Uterus (tissue), 4 donors: ENCODE measurements at places on chromosomes 6 and 20. TPM values are rescaled to one million over a fixed set of nuclear protein-coding genes. Genes with fewer than 3 reads are reported as not detected.

The PROCR gene
- 96.2 TPM for total RNA-seq

The STMND1 gene
- not detected for total RNA-seq

The MEI4 gene
- not detected for total RNA-seq

The TAAR6 gene
- total RNA-seq, result not detected

The SRSF3 gene
- 239 TPM for total RNA-seq

The BTN1A1 gene
- total RNA-seq, result not detected

The SNTA1 gene
- total RNA-seq, result 12.3 TPM

The TAP1 gene
- total RNA-seq, result 62.2 TPM

The NT5E gene
- total RNA-seq, result 23.5 TPM

The PTPRK gene
- 27.1 TPM for total RNA-seq

The NKX2-2 gene
- not detected for total RNA-seq

The BPIFB2 gene
- not detected for total RNA-seq

The TRAPPC3L gene
- total RNA-seq, result not detected

The DEFB124 gene
- total RNA-seq, result not detected

The TRDN gene
- total RNA-seq, result 1.6 TPM

The CASS4 gene
- 6.7 TPM for total RNA-seq

The BAG2 gene
- 23.8 TPM for total RNA-seq

The TTBK1 gene
- 0.06 TPM for total RNA-seq

The BHLHE23 gene
- total RNA-seq, result not detected

The HLA-DMA gene
- total RNA-seq, result 6.6 TPM

The TNFRSF21 gene
- total RNA-seq, result 33.1 TPM

The LTB gene
- total RNA-seq, result not detected

The OR2H2 gene
- total RNA-seq, result not detected

The SEMG1 gene
- not detected for total RNA-seq

The LY6G6C gene
- total RNA-seq, result not detected

The PYGB gene
- total RNA-seq, result 50.0 TPM
